Inflammatory macrophage treated with lipopolysaccharide for 1 hour (primary cell): ENCODE measurements at places on chromosomes 7 and 10.

GRCh38 chr10:109773288-109774120, 149.8 kb downstream of the XPNPEP1 start:
- no peak for DNase-seq

- no peak for DNase-seq
Measured at GRCh38 chr10:11245510-11245909, 227.8 kb downstream of the CELF2 start.

DNA sequence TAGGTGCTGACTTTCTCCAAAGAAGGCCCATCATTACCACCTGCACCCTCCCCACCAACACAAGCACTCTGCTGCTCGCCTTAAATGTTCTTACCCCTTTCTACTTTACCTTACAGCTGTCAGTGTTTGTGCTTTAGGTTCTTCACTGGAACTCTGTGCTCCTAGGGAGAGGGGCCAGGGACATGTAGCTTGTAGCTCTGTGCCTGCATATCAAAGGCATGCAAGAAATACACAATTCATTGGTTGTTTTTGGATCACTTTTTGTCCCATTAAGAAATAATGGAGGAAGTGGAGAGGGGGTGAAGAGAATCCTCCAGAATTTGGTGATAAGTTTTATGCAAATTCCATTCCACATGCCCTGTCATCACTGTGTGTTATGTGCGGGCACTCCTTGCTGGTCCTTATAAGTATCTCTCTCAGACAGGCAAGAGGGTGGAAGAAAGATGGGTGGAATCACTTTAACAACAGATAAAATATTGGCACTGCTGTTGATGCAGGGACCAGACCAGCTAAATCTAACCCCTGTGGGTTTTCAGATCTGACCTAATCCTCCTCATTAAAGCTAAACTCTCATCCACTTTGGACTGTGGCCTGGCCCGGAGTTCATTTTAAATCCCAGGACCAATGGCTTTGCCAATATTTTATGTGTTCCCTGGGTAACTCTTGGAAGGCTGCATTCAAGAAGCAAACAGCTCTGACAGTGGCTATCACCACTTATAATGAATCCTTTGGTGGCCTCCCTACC, 375.8 kb upstream of the NFE2L3 start:
- no peak for DNase-seq

DNA sequence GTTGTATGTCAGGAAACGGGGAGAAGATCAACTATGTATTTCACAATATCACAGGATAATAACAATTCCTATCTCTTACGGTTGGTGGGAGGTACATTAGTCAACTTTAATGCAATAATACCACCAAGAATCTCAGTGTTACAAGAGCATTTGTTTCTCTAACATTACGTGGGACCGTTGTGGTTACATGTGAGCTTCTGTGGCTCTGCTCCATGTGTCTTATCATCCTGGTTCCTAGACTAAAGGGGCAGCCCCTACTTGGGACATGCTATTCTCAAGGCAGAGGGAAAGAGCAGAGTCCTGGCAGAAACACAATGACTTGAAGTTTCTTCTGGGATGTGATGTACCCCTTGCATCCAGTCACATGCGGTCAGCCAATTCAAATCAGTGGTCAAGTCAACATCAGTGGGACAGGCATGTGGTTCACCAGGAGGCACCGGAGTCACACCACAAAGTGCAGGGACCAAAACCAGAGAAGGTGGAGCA, 2.5 kb upstream of the ZNF22 start:
- DNase-seq, result no peak

DNA sequence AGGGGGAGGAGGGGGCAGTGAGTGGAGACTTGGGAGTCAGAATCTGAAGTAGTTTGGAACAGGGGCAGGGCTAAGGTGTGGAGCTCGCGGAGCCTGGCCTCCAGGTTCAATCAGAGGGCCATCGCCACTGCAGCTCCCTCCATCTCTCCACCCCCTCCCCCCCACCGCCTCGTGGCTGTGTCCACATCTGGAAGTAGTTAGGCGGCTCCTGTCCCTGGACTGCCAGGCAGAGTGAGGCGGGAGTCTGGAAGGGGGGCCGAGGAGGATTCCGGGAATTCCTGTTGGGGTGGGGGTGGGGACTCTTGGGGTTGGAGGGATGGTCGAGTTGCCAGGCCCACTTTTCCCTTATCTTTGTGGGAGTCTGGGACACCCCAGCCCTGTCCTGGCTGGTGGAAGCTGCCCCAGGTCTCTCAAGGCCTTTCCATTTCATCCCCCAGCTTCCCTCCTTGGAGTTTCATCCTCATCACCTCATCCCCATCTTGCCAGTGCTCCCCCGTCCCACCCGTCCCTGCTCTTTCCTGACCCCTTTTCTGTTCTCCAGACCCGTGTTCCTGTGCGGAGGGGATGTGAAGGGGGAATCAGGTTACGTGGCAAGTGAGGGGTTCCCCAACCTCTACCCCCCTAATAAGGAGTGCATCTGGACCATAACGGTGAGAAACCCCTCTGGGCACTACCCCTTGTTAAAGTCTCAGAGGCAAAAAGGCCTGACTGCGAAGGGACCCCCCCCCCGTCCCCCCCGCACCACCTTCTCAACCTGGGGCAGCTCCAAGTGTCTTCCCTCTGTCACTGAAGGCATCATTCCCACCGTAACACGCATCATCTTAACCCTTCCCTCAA, 944 bp downstream of the PCOLCE start:
- no peak for DNase-seq
